Stimulated activated naive CD8-positive, alpha-beta T cell treated with anti-CD3 and anti-CD28 coated beads, Interleukin-15, Interleukin-2, amounts not matched to agents 100 U/mL and 50 U/mL, for 24 hours (primary cell): ENCODE measurements at places on chromosomes 1 and 21.
A peak's percentile ranks its signal among the peaks of the same experiment; 100 is the strongest.

DNA sequence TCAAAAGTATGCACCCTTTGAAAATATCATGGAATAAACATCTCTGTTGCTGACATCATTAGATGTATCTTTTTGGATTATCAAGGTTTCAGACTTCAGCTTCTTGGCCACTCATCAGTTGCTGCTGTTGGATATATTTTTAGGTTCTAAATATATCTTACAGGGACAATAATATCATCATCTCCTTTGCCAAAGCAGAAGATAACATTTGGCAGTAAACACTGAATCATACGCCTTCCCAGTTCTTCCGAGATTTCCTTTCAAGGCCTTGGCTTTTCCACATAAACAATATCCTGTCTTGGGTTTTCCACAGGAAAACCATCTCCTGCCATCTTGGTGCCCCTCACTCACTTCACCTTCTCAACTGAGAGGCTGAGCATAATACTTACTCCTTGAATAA lies 39.3 kb downstream of the RGS7 start:
- DNase-seq: no peak

GRCh38 chr21:29462479-29462878 lies 163.8 kb downstream of the BACH1 start:
- no peak for DNase-seq

- no peak for DNase-seq
These were observed 158.2 kb upstream of the RUNX1 start for GRCh38 chr21:35207322-35207721.

GRCh38 chr1:13784971-13785370 lies 85.0 kb downstream of the PRDM2 start:
- DNase-seq: no peak

DNA sequence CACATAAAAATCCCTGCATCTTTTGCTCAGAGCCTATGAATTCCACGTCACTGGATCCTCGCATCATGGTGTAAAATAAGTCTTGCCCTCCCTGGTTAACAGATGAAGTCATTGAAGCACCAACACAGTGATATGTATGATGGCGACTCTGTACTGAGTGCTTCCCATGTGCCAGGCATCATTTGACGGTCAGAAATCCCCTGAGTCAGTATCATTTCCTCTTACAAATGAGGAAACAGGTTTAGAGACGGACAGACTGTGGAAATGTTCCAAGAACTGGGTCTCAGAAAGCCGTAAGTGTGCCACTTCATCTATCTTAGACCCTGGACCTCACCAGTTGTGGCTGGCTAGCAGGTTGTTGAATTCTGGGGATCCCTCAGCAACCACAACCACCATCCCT lies 5.1 kb upstream of the OLFML2B start:
- DNase-seq: no peak

GRCh38 chr1:230915078-230915477 lies 46.8 kb upstream of the C1orf198 start:
- no peak for DNase-seq

DNA sequence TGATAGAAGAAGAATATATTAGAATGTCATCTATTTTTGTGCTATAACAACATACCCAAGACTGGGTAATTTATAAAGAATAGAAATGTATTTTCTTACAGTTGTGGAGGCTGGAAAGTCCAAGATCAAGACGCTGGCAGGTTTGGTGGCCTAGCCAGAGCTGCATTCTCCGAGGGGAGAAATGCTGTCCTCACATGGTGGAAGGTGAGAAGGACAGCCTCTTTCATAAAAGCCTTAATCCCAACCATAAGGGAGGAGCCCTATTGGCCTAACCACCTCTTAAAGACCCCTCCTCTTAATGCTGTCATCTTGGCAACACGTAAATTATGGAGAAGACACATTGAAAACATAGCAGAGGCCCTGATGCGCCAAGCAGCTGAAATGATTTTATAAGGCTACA lies 60.1 kb upstream of the KAZN start:
- no peak for DNase-seq

GRCh38 chr21:34986561-34987500 lies 62.3 kb downstream of the RUNX1 start:
- peak; percentile 73 for DNase-seq

- no peak for DNase-seq
These were observed 98.4 kb upstream of the GADD45A start for GRCh38 chr1:67586596-67586995.

DNA sequence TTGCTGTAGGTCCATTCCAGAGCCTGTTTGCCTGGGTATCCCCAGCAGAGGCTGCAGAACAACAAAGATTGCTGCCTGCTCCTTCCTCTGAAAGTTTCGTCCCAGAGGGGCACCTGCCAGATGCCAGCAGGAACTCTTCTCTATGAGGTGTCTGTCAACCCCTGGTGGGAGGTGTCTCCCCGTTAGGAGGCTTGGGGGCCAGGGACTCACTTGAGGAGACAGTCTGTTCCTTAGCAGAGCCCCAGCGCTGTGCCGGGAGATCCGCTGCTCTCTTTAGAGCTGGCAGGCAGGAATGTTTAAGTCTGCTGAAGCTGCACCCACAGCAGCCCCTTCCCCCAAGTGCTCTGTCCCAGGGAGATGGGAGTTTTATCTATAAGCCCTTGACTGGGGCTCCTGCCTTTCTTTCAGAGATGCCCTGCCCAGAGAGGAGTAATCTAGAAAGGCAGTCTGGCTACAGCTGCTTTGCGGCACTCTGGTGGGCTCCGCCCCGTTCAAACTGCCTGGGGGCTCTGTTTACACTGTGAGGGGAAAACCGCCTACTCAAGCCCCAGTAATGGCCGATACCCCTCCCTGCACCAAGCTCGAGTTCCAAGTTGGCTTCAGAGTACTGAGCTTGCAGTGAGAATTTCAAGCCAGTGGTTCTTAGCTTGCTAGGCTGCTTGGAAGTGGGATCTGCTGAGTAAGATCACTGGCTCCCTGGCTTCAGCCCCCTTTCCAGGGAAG lies 8.7 kb upstream of the SLC25A24 start:
- no peak for DNase-seq

DNA sequence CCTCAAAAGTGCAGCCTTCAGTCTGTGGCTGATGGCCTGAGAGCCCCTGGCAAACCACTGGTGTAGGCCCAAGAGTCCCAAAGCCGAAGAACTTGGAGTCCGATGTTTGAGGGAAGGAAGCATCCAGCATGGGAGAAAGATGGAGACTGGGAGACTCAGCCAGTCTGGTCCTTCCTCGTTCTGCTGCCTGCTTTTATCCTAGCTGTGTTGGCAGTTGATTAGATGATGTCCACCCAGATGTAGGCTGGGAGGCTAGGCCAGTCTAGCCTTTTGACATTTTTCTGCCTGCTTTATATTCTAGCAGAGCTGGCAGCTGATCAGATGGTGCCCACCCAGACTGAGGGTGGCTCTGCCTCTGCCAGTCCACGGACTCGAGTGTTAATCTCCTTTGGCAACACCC lies 1.1 kb upstream of the LYPD8 start:
- DNase-seq: no peak

- no peak for DNase-seq
These were observed 45.2 kb downstream of the ASTN1 start for GRCh38 chr1:177119311-177119710.

- DNase-seq: peak; percentile 94
These were observed at the start of gene AHDC1 for GRCh38 chr1:27603681-27604578. Gene AHDC1 (minus strand): TSS chr1:27604144. CDS start chr1:27552115, 52,029 bp downstream.

DNA sequence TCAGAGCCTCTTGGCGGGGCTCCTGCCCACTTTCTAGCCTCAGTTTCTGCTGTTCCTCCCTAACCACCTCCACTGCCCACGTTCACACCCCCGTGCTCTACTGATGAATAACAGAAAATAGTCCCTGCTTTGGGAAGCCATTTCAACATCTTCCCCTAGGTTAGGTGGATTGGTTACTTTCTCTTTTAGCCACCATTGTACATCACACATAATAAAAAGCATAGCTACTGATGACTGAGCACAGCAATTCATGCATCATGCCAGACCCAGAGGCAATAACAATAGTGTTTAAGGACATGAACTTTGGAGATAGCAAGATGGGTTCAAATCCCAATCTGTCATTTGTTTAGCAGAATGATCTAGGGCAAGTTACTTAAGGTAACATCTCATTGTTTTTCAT lies 74.6 kb downstream of the COLGALT2 start:
- no peak for DNase-seq

GRCh38 chr1:25550683-25551310 lies 7.4 kb downstream of the LDLRAP1 start:
- DNase-seq: no peak

DNA sequence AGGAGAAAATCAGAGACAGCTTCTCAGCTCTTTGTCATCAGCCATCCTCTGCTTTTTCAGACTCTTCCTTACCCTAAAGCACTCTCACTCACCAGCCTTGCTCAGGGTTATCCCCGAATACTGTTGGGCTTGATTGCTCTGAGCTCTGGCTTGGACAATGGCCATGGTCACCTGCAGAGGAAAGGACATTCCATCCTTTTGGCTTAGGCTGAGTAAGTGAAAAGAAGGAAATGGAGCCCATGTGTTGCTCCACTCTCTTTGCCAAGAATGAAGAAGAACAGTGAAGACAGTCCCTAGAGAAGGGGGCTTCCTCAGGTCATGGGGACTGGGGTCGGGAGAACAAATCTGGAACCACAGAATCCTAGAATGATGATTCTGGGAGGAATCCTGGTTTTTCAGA lies 2.3 kb downstream of the MTMR11 start:
- no peak for DNase-seq

- DNase-seq: no peak
These were observed 20.4 kb upstream of the AK2 start for GRCh38 chr1:33057095-33057494.

- DNase-seq: no peak
These were observed 566.7 kb downstream of the KIF26B start for GRCh38 chr1:245721488-245721887.

- no peak for DNase-seq
These were observed 354.6 kb downstream of the PDE4B start for GRCh38 chr1:66147226-66147835.

- DNase-seq: no peak
These were observed 14.1 kb upstream of the PADI4 start for GRCh38 chr1:17293681-17294425.
